Activated CD8-positive, alpha-beta T cell treated with anti-CD3 and anti-CD28 coated beads for 36 hours (primary cell): ENCODE measurements at places on chromosomes 1 and 21. TPM values are rescaled to one million over a fixed set of nuclear protein-coding genes. Genes with fewer than 3 reads are reported as not detected.

CFHR1 gene
- total RNA-seq, result not detected

OR2T29 gene
- not detected for total RNA-seq

PLA2G4A gene
- not detected for total RNA-seq

ICOSLG gene
- 5.4 TPM for total RNA-seq

CYP4A11 gene
- total RNA-seq, result not detected

MEX3A gene
- 0.45 TPM for total RNA-seq

DNA sequence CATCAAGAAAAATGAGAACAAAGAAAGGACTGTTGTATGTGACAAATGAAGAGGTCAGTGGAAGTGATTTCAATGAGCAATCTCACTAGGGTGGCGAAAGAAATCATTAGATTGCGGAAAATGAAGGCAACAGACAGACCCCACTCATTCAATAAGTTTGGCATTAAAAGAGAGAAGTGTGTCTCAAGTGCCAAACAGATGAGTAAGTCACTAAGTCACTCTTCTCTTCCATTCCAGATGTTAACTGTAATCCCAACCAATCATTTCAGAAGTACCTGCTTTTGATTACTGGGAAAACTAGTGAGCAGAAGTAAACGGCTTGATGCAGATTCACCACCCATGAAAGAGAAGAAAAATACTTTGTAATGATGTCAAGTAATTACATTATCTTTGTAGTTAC is 144.3 kb upstream of the PRMT6 start:
- DNase-seq, result no peak

GRCh38 chr1:188129856-188130838 is 1301.4 kb downstream of the PLA2G4A start:
- DNase-seq, result no peak

GRCh38 chr1:205554026-205554811 is 49.8 kb downstream of the CDK18 start:
- no peak for DNase-seq
